EL (cell line): ENCODE measurements at places on chromosomes 11 and 22.
A peak's percentile ranks its signal among the peaks of the same experiment; 100 is the strongest.

DNA sequence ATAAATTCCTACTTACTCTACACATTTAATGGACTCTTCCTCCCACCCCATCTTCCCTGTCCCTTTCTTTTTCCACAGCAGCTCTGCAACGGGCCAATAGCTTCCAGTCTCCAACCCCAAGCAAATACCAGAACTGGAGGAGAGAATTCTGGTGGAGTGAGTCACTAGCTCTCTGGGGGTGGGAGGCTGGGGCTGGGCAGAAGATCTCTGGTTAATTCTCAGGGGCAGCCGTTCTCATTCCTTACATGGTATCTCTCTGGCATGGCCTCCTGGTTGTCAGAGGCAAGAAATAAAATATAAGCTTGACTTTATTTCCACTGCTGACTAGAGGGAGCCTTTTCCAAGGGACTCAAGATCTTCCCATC is 90.4 kb upstream of the PARVA start:
- DNase-seq = peak; percentile 98

DNA sequence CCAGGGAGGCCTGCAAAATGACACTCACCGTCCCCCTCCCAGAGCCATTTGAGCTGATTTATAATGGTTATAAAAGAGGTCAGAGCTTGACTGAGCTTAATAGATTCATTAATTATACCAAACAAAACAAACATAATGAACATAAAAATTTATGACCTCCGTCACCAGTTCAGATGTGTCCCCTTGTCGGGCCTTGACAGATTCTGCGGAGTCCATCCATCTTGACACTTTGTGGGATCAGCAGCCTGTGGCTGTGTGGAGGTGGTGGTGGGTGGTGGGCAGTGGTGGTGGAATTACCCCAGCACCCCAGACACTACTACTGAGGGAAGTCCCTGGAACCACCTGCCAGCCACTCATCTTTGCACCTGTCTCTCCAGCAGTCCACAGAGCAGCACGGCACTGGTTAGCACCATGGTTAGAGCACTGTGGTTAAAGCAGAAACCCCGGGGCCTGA is 83.5 kb downstream of the DSCAML1 start:
- DNase-seq = no peak

GRCh38 chr11:114321621-114322257 is 25.5 kb downstream of the NNMT start:
- DNase-seq = peak; percentile 70

- no peak for DNase-seq
Measured at GRCh38 chr11:134572741-134573675, 161.0 kb upstream of the B3GAT1 start.

DNA sequence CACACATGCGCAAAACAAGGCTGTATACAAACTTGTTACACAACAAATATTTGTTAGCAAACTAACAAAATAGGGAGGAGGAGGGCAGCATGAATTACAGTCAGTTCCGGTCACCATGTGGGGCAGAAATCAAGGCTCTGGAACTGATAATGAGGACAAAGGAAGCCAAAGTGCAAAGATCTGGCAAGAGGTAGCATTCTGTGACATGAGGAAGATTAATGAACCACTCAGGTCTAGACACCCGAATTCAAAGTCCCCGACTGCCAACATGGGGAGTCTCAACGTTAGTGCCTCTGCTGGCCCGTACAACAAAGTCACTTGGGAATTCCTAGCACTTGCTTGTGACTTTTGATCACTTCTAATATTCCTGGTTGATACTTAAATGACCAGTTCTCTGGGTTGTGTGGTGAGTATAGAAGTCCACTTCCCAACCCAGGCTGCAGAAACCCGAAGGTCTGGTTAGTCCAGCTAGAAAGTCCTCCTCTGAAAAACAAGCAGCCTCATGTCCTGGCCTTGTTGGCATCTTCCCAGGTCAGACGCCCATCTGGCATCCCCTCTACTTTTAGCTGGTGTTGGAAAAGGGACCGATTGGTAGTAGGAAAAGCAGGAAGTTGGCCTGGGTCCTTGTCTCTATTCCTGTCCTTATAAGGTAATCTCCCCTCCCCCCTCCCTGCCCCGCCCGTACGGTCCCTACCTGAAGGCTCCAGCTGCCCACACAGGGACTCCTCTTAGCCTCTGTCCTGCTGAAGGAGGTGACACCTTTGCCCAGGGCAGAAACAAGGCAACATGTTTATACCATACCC is 1.6 kb downstream of the SUN2 start:
- DNase-seq = peak; percentile 65

DNA sequence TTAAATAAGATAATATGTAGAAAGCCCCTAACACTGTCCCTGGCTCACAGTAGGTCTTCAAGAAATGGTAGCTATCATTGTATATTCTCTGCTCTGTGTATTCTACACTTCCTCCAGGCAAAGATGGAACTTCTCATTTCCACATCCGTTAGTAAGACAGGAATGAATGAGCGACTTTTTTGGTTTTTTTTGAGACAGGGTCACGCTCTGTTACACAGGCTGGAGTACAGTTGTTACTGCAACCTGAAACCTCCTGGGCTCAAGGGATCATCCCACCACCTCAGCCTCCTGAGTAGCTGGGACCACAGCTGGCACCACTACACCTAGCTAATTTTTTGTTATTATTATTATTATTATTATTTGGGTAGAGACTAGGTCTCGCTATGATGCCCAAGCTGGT is 2.3 kb upstream of the CLPB start:
- no peak for DNase-seq

DNA sequence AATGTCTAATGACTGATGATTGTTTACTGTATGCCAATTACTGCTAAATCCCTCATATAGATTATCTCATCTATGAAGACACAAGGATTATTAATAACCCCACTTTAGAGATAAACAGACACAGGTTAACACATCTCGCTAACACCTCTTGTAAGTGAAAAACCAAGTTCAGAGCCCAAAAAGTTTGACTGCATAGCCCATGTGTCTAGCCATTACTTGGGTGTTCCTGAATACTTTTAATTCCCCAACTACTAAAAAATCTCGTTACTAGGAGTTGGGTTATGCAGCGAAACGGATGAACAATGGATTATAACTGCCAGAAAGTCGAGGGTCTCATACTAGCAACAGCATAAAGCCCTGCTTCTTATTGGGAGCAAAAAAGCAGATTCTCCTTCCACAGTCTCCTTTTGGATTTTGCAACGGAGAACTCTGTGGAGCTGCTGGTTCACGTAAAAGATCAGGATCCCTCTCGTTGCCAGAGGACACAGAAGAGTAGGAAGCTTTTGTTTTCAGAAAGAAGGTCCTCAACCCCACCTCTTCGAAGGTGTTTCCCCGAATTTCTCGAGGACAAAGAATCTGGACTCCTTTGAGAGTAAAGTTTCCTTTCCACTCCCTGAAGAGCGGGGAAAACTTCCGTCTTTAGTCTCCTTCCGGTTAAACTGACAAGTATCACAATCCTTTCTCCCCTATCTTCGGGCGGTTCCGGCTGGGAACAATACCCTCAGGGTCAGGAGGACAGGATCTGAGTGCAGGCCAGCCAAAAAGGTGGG is 979 bp downstream of the ZBED5 start:
- peak; percentile 66 for DNase-seq

GRCh38 chr22:23389271-23390071 is 190.6 kb downstream of the IGLL1 start:
- DNase-seq = no peak

GRCh38 chr11:1839204-1839923 is 583 bp downstream of the TNNI2 start:
- no peak for DNase-seq

GRCh38 chr11:61092280-61092766 is 10.0 kb upstream of the CD5 start:
- no peak for DNase-seq

GRCh38 chr11:111397034-111397433 is 18.0 kb upstream of the POU2AF1 start:
- no peak for DNase-seq

- no peak for DNase-seq
Measured at GRCh38 chr11:114938799-114939198, 260.5 kb downstream of the NXPE2 start.

DNA sequence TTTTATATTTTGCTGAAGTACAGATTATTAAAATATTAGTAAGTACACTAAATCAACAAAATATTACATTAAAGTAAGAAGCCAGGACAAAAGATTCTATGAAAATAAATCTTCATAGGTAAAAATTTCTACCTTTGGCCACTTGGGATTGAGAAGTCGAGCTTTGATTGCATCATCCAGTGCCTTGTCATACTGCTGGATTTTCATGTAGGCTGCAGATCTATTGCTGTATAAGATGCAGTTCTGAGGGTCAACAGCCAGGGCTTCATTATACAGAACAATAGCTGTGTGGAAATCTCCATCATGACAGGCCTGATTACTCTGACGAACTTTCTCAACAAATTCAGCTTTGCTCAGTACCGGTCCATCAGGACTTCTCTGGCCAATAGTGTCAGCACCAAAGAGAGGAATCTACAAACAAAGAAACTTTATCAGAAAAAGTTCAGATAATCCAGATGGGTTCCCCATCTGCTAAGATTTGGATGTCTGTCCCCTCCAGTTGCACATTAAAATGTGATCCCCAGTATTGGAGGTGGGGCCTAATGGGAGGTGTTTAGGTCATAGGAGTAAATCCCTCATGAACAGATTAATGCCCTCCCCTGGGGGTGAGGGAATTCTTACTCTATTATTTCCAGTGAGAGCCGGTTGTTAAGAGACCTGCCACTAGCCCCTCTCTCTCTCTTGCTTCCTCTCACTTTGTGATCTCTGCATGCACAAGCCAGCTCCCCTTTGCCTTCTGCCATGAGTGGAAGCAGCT is 50.0 kb downstream of the TTC28 start:
- DNase-seq = peak; percentile 3

- DNase-seq = no peak
Measured at GRCh38 chr22:49546811-49547585, 280.7 kb downstream of the BRD1 start.

GRCh38 chr11:96317571-96317970 is 25.4 kb downstream of the MAML2 start:
- no peak for DNase-seq
